GM12878 (cell line): ENCODE measurements at places on chromosomes 16 and 17. TPM values are rescaled to one million over a fixed set of nuclear protein-coding genes. Genes with fewer than 3 reads are reported as not detected.

Gene ELMO3
- 4.7 TPM in 2 replicates for total RNA-seq

Gene MT1A
- total RNA-seq = not detected in 2 replicates

Gene HSD17B1
- 0.61 and 0.67 TPM in 2 replicates for total RNA-seq

Gene ATP2A1
- 0.96 and 1.1 TPM in 2 replicates for total RNA-seq

Gene RRAD
- total RNA-seq = 4.0 and 4.6 TPM in 2 replicates

Gene SP2
- total RNA-seq = 16.8 and 17.9 TPM in 2 replicates

Gene C17orf78
- not detected in 2 replicates for total RNA-seq

Gene C16orf96
- total RNA-seq = 0.05 and 0.08 TPM in 2 replicates

Gene SDF2
- 26.2 and 29.8 TPM in 2 replicates for total RNA-seq

Gene OR1G1
- total RNA-seq = not detected in 2 replicates

Gene NOXO1
- 0.26 and 0.40 TPM in 2 replicates for total RNA-seq

Gene OTOA
- total RNA-seq = 0.51 and 0.82 TPM in 2 replicates

Gene FKBP10
- total RNA-seq = 3.8 and 4.2 TPM in 2 replicates

Gene KRT25
- total RNA-seq = not detected in 2 replicates

Gene GSG1L
- total RNA-seq = not detected in 2 replicates

Gene HBQ1
- not detected in 2 replicates for total RNA-seq

Gene ITGA3
- 12.5 and 14.3 TPM in 2 replicates for total RNA-seq

Gene TEX19
- 0.19 TPM in 1 of 2 replicates, not detected in the other for total RNA-seq
